ENCODE measurements at places on chromosomes 2 and 18.

GRCh38 chr2:49767316-49767715 lies 613.0 kb upstream of the FSHR start:
- DNase-seq, result no peak

DNA sequence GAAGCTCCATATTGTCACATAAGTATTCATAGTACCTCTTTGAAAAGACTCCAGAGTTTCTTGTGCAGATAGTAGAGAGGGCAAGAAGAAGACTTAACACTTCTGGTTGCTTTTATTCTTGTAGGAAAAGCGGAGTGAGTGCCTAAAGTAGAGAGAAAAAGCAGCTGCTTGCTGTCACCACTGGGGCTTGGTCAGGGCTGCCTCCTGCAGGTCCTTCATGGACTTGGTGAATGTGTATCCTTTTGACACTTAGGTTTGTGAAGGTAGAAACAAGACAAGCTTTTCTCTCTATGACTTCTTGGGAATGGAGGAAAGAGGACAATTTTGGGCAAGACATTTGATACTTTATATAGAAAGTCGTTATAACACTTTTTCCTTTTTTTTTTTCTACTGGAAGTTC lies 312.8 kb upstream of the FANCL start:
- DNase-seq, result no peak

GRCh38 chr2:43032213-43033015 lies 194.0 kb downstream of the ZFP36L2 start:
- DNase-seq, result no peak

DNA sequence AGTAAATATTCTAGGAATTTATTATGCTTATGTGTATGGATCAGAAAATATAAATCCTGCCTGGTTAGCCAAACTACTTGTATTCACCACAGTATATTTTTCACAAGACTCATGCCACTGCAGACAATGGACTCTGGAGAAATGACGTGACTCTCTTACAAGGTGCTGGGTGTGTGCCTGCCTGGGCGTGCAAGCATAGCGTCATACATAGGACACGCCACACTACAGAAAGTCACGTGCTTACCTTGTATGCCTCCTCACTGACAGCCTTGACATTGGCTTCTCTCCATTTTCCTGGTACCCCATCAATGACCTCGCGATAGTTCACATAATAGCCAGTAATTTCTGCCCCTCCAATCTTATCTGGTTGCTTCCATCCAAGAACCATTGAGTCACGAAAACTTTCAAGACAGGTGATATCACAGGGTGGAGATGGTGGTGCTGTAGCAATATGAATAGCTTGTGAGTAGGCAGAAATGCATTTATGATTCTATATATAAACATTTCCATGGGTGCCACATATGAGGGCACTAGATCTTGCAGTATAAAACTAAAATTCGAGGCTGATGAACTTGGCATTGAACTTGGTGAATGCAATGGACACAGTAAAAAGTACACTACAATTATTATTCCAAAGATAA lies 93.2 kb downstream of the MYOM1 start:
- no peak for DNase-seq

DNA sequence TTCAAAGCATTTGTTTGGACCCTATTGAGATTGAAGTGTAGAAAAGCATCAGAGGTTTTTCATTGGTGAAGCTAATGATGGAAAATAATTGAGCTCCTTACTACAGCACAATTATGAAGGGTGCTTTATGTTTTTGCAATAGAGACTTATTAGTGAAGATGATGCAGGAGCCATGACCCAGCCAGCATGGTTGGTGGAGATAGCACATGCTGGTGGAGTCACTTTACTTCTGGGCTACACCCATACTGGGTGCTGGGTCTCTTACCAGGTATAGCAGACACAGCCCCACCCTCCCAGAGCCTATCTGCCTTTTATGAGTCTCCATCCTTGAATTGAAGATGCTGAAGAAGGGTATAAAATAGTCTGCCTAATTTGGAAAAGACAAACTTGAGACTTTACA lies 3.6 kb downstream of the ACP1 start:
- DNase-seq, result no peak

DNA sequence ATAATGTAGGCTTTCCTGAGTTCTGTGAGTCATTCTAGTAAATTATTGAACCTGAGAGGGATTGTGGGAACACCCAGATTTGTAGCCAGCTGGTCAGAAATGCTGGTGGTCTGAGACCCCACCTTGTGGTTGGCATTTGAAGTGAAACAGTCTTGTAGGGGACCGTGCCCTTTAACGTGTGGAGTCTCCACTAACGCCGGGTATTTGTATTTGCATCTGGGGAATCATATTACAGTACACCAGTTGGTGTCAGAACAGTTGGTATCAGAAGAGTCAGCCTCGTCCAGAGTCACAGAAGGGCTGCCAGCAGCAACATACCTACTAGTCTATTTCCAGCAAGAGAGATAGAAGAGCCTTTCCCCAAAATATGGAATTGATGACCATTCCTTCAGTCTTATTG lies 38.3 kb upstream of the PTPN4 start:
- no peak for DNase-seq

GRCh38 chr2:12176623-12177454 lies 430.4 kb downstream of the LPIN1 start:
- no peak for DNase-seq

DNA sequence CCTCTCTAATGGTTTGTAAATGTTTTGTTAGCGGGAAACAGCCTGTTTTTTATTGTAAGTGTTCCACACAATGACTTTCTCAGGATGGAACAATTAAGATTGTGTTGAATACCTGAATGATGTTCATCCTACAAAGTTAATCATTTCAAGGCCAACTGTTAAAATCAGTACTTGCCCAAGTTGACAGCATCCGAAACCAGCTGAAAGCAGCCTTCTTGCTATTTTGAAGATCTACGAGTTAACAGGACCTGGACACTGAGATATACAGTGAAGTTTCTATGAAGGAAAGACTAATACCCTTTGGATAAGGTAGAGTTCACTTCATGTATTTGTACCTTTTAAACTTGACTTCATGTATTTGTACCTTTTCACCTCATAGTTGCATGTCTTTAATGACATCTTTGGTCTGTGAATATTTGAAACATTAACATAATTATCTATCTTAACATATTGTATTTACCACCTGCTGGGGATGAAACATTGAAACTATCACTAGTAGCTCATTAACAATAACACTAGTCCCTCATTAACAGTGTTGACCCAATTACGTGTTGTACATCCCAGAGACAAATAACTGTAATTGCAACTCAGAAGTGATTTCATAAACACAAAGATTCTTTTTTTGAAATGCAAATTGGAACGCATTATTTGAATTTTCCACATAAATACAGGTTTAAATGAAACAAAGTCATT lies 556.0 kb upstream of the MEX3C start:
- no peak for DNase-seq

GRCh38 chr18:12860530-12860929 lies 23.5 kb downstream of the PTPN2 start:
- DNase-seq, result no peak

DNA sequence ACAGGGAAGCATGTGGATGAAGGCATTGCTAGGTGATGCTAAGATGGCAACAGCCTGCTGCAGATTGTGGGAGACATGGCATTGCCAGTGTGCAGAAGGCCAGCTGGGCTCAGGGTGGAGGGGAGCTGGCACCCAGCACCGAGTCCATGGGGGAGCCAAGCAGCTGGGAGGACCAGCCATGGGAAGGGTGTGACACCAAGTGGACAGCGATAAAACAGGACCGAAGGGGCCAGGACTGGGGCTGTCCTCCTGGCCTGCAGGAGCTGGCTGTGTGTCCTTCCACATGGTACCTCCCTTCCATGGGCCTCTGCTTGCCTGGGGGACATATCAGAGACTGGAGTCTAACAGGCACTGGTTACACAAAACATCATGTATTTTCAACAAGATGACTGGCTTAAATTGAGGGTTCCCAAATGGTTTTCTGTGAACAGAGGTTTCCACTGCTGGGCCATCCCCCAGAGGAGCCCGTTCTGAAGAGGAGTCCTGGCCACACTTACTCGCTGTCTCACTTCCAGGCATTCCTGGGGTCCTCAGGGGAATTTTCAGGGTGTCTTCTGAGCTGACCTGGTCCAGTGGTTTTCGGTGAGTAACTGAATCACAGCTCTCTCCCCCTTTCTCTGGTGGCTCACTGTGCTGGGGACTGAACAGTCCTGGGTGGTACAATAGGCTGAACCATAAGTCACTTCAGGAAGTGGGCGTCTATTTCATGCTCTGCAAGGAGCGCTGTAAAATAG lies 60.4 kb upstream of the TNP1 start:
- DNase-seq, result no peak

- no peak for DNase-seq
These were observed 29.3 kb downstream of the ZC3H15 start for GRCh38 chr2:186515376-186515775.

DNA sequence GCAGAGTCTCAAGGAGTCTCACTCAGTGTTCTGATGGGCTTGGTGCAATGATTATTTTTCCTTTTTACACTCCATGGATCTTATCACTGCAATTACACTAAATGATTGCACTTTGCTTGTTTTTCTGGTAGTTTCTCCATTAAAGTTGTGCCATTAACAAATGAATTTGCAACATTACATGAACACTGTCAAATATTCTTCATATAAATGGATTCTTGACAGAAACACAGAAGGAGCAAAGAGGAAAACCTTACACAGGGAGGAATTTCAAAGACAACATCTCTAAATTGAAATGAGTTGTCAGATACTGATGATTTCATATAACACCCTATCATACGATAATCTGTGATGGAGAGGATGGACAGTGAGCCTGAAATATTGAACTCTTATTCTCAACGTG lies 65.4 kb upstream of the CHST9 start:
- no peak for DNase-seq

- DNase-seq, result no peak
These were observed 788.2 kb downstream of the DSC3 start for GRCh38 chr18:30254331-30254730.

GRCh38 chr18:43588838-43589237 lies 311.5 kb upstream of the SYT4 start:
- no peak for DNase-seq

GRCh38 chr2:1978706-1979105 lies 234.4 kb upstream of the PXDN start:
- DNase-seq, result no peak

DNA sequence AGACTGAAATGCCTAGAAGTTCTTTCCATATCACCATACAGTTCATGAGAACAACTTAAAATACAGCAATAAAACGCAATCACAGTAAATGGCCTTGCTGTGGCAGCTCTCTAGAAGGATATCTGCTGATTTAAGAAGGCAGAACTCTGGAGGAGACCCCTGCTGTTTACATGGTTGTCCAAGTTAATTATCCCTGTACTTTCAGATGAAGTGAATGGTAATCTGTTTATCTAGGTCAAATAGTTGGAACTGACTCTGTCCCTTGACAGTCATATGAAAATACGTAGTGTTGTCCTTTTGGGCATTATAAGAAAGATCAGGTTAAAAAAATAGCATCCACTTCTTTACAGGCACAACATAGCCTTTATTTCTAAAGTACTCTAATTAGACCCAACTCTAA lies 115.6 kb downstream of the COLEC12 start:
- DNase-seq, result no peak

DNA sequence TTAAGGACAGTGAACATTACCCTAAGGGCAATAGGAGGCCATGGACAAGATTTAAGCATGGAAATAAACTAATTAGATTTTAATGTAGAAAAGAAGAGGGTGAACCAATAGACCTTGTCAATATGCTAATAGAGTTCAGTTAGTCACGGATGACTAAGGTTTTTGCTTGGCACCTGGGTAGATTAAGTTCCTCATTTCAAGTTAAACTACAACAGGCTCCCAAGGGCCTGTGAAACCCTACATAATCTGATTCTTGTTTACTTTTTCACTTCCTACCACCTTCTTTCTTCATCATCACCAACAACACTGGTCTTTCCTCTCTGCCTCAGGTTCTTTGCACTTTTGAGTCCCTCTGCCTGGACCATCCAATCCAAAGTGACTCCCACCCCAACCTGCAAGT lies 14.8 kb downstream of the SP110 start:
- no peak for DNase-seq

DNA sequence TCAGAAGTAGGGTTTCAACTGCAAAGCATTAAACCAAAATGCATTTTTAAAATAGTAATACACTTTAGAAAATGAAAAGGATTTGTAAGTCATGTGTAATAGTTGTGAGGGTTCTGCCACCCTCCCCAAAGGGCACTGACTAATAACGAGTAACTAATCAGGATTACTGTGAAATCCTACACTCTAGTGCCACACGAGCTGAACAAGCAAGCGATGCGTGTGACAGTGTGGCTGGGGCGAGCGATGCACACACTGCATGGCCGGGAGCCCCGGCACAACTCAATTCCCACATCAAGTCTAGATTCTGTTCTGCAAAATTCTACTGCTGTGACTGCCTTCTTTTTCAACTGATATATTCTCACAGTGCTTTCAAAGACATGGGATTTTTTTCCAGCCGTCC lies 156.4 kb downstream of the SEPTIN10 start:
- DNase-seq, result no peak

- DNase-seq, result no peak
These were observed 56.3 kb downstream of the DNAH7 start for GRCh38 chr2:196012314-196012713.

- no peak for DNase-seq
These were observed 5.2 kb upstream of the SPAST start for GRCh38 chr2:32058130-32058529.

DNA sequence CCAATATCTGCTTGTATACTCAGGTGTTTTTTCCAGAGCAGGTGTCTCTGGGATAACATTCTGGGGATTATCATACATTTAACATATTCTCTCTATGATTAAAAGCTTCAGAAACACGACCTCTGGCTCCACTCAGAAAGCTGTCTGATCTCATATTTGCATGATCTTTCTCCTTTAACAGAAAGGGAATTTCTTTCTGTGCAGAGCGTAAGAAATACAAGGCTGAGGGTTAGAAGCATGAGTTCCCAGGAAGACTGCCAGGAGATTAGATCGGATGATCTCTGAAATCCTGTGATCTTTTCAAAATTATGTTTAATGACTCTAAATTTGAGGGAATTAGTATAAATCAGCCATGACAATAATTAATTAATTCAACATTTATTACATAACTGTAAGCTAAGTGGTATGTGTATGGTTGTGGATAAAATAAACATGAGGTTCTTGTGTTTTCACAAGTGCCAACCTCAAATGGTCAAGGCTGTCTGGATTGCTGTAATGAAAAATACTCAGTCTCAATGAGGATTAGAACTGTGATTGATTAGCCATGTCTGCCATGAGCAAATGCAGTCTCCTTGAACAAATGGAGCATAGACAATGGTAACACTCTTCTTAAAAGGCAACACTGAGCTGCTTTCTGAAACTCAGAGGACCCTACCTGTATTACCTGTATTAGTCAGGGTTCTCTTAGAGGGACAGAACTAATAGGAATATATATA lies 304.9 kb downstream of the STK39 start:
- no peak for DNase-seq

DNA sequence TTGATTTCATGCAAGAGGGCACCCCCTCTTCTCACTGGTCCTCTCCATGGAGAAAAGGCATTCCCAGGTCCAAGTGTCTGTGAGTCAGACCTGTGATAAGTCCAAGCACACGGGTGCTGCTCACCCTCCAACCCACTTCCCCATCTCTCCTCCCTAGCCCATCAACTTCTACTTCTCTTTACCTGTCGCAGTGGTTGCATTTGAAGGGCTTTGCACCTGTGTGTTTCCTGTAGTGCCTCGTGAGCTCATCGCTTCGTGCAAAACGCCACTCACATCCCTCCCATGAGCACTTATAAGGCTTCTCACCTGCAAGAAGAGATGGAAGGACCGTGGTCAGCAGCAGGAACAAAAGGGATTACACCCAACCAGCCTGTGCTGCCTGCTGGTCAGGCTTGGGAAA lies 77.5 kb downstream of the KLF7 start:
- no peak for DNase-seq
